ENCODE measurements at places on chromosomes 6 and 20.

DNA sequence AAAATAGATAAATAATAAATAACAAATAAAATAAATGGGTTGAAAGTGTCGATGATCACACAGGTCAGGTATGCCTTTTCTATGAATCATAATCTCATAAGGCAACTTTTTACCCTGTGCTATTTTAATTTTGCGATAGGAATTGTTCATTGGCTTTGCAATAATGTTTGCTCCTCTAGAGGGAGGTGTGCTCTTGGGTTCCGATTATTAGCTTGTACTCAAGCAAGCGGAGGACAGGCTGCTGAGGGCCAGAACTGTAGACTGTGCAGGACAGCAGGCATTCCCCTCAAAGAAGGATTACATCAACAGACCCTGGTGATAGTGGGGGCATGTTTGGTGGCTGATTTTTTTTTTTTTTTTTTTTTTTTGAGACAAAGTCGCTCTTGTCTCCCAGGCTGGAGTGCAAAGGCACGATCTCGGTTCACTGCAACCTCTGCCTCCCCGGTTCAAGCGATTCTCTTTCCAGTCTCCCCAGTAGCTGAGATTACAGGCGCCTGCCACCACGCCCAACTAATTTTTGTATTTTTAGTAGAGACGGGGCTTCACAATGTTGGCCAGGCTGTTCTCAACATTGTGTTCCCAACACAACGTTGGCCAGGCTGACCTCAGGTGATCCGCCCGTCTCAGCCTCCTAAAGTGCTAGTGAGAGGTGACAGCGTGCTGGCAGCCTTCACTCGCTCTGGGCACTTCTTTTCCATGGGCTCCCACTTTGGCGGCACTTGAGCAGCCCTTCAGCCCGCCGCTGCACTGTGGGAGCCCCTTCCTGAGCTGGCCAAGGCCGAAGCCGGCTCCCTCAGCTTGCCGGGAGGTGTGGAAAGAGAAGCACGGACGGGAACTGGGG lies 35.6 kb downstream of the RIOK1 start:
- peak; percentile 34 for DNase-seq

GRCh38 chr20:58127701-58128111 lies 100.7 kb downstream of the ANKRD60 start:
- no peak for DNase-seq

- no peak for DNase-seq
Observed at GRCh38 chr6:47743744-47744143, 38.1 kb upstream of the OPN5 start.

DNA sequence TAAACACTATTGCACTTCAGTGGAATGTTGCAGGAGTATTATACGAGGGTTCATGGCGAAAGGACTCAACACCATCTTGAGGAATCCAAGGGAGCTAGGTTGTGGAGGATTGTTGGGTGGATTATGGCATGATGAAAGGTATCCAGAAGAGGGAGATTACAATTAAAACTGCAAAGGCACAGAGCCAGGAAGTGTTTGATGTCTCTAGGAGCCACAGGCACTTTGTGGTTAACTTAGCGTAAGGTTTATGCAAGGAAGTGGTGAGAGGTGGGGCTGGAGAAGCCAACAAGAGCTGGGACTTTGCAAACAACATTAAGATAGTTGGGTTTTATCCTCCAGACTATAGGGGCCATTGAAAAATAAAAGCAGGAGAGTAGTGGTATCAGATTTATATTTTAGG lies 86.6 kb upstream of the TPD52L1 start:
- DNase-seq: no peak

DNA sequence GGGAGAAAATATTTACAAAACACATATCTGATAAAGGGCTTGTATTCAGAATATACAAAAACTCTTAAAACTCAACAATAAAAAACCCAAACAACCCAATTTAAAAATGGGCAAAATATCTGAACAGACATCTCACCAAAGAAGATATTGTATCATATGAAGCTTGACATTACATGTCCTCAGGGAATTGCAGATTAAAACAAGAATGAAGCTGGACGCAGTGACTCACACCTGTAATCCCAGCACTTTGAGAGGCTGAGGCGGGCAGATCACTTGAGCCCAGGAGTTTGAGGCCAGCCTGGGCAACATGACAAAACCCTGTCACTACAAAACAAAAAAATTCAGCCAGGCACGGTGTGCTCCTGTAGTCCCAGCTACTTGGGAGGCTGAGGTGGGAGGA lies 135.4 kb upstream of the AKIRIN2 start:
- no peak for DNase-seq

- DNase-seq: no peak
Observed at GRCh38 chr20:39943336-39943735, 745.7 kb downstream of the MAFB start.

DNA sequence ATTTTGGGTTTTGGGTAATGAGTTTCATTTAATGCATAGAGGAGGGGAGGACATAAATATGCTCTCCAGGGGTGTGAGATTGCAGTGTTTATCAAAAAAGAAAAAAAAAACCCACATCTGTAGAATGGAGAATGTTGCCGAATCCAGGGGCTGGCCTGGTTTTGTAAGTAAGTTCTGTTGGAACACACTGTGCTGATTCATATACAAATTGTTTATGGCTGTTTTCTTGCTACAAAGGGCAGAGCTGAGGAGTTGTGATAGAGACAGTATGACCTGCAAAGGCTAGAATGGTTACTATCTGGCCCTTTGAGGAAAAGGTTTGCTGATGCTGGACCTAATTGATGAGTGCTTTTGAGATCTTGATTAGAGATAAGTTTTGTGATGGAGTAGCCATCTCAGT lies 30.4 kb downstream of the SCAF8 start:
- DNase-seq: no peak

- no peak for DNase-seq
Observed at GRCh38 chr6:33613146-33613794, 7.9 kb upstream of the ITPR3 start.

DNA sequence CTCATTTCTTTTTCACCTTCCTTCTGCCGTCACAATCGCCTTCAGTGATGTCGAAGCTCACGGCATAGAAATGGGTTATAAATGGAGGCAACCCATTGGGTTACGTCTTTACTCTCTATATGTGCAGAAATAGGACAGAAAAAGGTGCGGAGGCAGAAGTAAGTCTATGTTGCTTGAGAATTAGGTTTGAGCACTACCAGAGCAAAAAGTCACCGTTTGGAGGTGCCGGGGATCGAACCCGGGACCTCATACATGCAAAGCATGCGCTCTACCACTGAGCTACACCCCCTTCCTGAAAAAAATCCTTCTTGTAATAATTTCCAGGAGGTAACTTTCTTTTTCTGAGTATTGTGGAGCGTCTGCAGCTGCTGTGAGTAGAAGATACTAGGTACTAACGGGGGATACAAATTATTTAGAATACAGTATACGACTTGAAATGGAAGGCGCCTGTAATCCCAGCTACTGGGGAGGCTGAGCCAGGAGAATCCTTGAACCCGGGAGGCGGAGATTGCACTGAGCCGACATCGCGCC lies 134.2 kb downstream of the TRIM27 start:
- no peak for DNase-seq

DNA sequence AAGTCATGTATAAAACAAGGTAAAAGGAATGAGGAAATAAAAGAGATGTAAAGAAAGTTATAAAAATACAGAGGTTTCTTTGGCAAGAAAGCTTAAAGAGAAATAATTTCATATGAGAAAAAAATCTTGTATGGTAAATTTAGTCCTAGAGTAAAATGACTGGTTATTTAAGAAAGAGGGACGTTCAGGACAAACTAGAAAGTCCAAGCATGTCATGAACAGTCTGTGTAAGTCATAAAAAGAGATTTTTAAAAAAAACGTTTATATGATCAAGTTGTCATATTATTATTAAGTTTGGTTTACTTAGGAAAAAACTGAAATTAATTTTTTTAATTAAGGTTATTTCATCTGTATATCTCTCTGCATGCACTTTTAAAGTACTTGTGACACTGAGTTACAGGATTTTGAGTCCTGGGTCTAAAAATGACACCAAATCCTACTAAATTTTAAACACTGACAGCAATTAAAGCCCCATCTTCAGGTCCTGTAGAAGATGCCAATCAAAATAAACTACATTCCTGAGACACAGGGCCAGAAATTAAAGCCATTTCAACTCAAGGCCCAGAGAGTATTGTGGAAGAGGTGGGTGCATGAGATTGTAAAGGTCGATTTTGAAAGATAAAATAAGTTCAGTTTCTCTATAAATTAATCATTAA lies 62.4 kb downstream of the AGPAT4 start:
- DNase-seq: no peak
